ENCODE measurements at places on chromosomes 7 and 10.

- no peak for DNase-seq
These were observed 155.8 kb upstream of the GLI3 start for GRCh38 chr7:42392826-42393225.

- DNase-seq, result no peak
These were observed at the start of gene LRRC4 for GRCh38 chr7:128030654-128031611. Gene LRRC4 (minus strand): TSS chr7:128031437. CDS start chr7:128030640, 797 bp downstream.

DNA sequence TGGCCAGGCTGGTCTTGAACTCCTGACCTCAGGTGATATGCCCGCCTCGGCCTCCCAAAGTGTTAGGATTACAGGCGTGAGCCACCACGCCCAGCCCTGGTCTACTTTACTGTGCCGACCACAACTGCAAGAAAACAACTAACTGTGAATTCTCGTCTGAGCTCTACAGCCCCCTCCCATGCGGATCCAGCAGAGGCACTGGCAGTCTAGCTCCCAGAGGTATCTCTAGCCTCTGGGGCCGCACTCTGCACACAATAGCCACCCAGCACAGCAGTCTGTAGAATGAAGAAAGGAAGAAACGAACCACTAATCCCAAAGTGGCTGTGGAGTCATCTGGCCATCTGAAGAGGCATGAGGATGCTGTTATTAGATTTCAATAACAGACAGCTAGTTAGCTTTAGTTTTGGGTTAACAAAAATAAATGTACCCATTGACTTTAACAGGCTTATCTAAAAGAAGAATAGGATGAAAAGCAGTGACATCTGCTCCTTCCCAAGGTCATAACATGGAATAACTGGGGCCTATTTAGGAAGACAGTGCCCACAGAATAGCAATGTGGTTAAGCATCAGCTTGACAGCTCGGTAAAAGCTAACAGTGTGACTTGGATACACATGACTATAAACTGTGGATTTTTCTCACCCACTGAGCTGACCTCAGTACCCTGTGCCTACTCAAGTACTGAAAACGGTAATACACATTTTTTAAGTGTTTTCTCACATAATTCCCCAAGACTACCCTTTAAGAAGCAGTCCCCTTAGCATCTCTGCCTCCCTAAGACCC lies 131.9 kb downstream of the TNS3 start:
- no peak for DNase-seq

DNA sequence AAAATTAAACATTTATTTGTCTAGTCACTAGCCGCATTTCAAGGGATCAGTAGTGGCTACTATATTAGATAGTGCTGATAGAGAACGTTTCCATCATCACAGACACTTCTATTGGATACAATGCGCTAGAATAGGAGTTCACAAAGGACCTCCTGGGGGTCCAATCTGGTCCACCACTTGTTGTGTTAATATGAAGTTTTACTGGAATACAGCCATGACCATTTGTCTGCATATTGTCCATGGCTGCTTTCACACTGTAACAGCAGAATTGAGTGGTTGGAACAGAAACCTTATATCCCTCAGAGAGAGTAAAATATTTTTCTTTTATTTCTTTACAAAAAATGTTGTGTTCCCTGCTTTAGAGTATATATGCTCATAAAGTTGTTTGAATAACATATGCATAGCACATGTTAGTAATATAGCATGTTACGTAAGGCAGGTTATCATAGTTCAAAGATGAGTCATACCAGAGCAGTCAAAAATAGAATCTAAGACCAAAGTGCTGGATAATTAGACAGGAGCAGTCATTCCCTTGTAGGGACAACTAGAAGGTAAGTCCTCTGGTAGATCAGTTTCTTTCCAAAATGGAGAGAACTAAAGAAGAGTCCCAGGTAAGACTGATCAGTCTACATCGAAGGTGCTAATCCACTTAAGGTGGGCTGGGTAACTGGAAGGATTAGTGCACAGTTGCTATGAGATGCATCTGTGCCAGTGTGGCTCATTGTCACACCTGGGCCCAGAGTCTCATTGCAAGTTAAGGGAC lies 14.9 kb downstream of the BZW2 start:
- DNase-seq, result no peak

- DNase-seq, result no peak
These were observed 21.6 kb downstream of the PDZD8 start for GRCh38 chr10:117353684-117354083.

DNA sequence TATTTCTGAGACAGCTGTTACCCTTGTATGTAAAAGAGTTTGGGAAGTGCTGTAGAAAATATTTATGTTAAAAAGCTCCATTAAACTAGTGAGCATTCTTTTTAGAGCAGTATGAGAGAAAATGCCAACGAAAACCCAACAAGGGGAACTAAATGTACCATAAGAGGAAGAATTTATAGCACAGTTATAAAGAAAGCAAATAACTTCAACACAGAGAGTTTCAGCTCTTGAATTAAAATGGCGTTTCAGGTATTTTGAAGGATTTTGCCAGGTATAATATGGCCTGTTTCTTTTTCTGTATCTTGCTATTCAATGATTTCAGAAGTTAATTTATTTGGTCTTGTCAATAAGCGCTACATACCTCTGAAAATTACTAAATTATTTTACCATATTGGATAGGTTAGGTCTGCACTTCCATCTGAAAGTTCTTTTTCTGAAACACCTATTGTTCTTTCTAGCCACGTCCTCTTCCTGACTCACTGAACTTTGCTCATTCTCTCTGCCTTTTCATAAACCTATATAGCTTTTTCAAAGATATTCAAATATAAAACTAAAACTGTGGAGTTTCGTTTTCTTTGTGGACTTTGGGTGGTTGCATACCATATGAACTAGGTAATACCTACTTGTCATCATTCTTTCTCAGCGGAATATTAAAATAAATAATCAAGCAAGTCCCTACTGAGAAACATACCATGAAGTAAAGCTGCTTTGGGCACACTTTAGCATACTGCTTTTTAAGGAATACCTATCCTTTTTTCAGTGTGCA lies 136.1 kb downstream of the SEMA3A start:
- no peak for DNase-seq

DNA sequence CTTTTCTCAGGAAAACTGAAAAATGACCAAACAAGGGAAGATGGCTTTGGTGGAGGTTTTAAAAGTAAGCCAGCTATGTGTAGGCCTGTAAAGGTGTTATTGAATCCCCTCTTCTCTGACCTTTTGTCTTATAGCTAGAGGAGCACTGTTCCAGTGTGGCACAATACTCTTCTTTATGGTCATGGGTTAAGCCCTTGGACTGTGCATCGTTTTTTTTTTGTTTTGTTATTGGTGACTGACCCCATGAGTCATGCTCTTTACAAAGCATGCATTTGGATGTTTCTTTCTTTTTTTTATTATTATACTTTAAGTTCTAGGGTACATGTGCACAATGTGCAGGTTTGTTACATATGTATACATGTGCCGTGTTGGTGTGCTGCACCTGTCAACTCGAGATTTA lies 19.6 kb upstream of the FAM25A start:
- no peak for DNase-seq

GRCh38 chr7:19352305-19352695 lies 207.1 kb upstream of the FERD3L start:
- no peak for DNase-seq

DNA sequence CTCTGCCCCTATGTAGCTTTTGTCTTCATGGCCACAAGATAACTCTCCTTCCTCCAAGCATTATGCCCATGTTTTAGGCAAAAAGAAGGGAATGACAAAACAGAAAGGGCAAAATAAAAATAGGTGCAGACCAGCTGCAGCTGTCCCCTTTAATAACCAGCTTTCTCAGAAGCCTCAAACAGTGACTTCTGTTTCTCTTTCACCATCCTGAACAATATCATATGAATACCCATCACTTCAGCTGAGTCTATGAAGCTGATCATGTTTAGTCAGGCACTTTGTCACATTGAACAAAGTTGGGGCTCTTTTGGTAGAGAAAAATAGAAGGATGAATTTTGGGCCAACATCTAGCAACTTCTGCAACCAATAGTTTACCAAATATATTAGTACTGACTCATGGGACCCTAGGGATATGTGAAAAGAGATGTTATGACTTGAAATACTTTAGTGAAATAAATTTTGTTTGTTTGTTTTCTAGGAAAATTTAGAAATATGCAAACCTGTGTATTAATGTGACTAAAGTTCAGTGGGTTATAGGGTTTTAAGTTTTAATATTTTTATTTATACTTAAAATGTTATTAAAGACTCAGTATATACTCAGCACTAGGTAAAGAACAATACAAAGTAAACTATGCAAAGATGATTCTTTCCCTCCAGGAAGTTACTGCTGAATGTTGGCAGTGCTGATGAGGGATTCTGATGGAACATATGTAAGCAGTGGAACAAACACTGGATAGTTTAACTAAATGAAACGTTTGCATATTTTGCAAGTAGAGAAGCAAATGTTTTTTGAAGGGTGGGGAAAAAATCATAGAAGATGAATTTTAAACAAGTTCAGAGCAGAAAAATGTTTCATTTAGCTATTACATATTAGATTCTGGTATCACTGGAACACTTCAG lies 133.7 kb downstream of the FOXP2 start:
- DNase-seq, result no peak

- DNase-seq, result no peak
These were observed 49.7 kb downstream of the BZW2 start for GRCh38 chr7:16695621-16696237.

DNA sequence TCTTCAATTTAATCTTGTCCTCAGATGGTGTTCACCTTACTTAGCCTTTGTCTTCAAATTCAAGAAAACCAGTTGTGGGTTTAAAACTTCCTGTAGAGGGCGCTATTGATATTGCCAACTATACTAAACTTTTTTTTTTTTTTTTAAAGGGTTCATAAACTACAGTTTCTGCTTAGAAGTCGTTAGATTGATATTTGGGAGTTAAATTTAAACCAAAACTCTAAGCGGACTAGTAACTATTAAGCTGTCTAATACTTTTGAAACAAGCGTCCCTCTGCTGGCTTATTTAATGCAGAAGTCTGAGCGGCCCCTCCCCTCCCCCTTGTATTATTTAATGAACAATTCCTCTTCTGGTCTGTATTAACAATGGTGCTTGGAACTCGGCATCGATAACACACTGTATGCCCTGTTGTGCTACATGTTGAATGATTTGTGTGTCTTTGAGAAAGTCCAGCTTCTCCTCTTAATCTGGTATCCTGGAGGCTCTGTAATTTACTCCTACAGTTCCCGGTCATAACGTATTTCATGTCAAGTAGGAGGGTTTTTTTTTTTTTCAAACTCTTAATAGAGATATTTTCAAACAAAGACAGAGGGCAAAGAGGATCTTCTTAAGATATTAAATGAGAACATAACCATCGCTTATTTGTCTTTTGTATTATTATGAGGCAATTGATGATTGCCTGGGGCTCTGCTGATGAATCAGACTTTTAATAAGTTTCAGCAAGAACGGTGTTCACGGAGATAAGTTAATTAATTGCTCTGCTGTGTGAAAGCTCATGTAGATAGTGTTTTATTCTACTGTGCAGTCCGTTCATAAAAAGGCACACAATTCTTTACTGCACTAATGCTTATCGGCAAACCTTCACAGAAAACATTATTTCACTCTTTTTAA lies 22.6 kb upstream of the CREB5 start:
- no peak for DNase-seq

GRCh38 chr10:9023206-9023605 lies 968.7 kb downstream of the GATA3 start:
- DNase-seq, result no peak

GRCh38 chr10:51574248-51575048 lies 124.9 kb downstream of the CSTF2T start:
- DNase-seq, result no peak

DNA sequence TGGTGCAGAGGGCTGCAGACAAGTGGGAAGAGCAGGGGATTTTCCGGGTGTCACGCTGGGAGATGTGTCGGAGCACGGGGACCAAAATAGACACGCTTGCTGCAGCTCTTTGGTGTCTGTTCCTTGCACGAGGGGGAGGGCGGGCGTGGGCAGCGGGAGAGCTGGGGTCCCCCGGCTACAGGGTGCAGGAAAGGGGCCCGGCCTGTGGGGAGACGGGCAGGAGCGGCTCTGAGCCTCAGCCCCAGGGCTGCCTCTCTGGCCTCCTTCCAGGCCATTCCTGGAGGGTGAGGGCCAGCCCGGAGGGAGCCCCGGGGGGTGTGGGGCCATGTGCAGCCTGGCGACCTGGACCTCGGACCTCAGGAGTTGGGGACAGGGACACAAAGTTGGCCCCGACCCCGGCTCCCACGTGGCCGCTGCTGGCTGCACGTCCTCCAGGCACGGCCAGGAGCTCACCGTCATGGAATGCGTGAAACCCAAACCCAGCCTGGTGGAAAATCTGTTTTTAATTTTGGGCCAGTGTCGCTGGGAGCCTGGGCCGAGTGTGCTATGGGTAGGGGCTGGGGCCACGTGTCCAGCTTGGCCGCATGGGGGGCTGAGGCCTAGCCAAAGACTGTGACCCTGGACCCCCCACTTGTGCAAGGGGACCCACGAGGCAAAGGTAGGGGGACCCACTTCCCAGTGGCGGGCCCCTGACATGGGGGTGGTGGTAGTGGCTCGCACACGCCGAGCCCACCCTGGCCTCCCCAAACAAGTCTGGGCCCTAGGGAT lies 6.6 kb downstream of the TTYH3 start:
- DNase-seq, result no peak

DNA sequence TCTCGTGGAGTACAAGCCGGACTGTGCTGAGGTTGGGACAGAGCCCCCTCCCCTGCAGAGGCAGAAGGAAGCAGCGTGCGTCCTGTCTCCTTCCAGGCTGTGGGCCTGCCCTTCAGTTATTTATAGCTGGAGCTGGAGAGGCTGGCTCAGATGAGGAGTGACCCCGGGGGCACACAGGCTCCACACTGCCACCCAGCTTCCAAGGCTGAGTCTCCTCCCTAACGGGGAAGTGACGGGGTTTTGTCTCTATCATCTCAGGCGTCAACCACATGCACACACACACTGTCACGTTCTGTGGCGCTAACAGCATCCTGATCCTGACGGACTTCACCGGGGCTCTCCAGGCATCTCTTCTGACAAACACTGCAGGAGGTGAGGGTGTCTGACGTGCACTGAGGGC lies 25.4 kb downstream of the AMZ1 start:
- no peak for DNase-seq

- DNase-seq, result no peak
These were observed 7.9 kb downstream of the SLC25A28 start for GRCh38 chr10:99612167-99612831.

- DNase-seq, result no peak
These were observed 135.7 kb downstream of the PKD1L1 start for GRCh38 chr7:47812429-47813136.

GRCh38 chr7:117010375-117011133 lies 57.3 kb downstream of the ST7 start:
- no peak for DNase-seq

GRCh38 chr10:133182791-133183645 lies 23.0 kb downstream of the KNDC1 start:
- no peak for DNase-seq

- no peak for DNase-seq
These were observed 28.4 kb downstream of the GTF2IRD1 start for GRCh38 chr7:74482197-74482467.

GRCh38 chr10:126935263-126935946 lies 30.2 kb downstream of the DOCK1 start:
- DNase-seq, result no peak

GRCh38 chr10:113284635-113285034 lies 268.2 kb upstream of the HABP2 start:
- DNase-seq, result no peak

GRCh38 chr10:82618007-82618406 lies 743.0 kb downstream of the NRG3 start:
- no peak for DNase-seq
